ENCODE measurements at places on chromosomes 7 and 10.

DNA sequence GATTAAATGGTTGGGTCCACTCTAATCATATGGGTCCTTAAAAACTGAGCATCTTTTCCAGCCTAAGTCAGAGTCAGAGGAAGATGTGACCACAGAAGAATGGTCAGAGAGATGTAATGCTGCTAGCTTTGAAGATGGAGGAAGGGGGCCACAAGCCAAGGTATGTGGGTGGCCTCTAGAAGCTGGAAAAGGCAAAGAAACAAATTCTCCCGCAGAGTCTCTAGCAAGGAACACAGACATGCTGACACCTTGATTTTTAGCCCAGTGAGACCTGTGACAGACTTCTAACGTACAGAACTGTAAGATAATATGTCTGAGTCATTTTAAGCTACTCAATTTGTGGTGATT, 1.5 kb upstream of the EXOC6 start:
- no peak for DNase-seq

DNA sequence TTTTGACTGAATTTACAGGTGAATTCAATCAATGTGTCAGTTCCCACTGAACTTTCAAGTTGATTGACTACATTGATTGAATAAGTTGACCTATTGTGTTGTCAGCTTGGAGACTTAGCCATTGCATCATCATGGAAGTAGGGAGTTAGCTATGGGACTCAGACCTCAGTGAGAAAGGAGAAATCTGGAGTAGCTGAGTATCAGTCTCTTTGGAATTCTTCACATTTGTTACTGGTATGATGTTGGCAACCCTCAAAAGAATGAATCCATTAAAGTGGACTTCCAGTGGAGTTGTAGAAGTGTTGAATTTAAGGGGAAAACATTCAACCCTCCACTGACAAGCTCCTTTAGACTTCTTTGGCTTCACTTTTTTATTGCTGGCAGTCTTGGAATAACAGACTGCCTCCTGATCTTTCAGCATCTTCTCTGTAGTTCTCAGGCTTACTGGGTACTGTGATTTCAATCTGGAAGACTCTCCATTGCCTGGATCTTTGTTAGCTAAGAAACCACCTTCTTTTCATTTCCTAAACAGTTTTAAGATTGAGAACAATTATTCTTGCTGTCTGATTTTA, 160.3 kb upstream of the NRP1 start:
- peak; percentile 12 for DNase-seq

DNA sequence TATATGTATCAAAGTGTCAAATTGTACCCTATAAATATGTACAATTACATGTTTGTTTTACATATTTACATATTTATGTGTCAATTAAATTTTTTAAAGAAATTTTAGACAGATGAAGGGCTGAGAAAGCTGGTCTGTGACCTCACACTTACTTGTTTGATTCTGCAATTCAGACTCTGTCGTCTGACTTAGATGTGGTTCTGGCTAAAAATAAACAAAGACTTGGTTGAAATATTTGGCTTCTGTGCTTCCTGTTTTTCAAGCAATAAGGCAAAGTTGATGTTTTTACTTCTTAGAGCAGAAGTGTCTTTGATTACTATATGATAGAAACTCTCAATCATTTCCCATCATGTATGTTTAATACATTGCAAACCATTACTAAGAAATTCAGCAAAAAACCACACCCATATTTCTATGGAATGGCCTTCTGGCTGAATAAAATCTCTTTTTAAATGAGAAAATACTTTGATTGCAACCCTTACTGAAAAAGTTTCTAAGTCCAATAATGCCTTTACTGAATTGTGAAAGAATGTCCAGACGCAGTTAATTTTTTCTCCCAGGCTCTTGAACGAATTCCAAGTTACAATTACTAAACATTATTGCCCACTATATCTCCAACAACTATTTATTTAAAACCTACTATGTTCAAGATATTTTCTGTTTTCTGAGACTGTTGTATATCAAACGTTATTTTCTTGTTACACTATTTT, 59.5 kb upstream of the PRKG1 start:
- DNase-seq = no peak

- DNase-seq = no peak
Observed at GRCh38 chr10:1550291-1550595, 187.1 kb downstream of the ADARB2 start.

DNA sequence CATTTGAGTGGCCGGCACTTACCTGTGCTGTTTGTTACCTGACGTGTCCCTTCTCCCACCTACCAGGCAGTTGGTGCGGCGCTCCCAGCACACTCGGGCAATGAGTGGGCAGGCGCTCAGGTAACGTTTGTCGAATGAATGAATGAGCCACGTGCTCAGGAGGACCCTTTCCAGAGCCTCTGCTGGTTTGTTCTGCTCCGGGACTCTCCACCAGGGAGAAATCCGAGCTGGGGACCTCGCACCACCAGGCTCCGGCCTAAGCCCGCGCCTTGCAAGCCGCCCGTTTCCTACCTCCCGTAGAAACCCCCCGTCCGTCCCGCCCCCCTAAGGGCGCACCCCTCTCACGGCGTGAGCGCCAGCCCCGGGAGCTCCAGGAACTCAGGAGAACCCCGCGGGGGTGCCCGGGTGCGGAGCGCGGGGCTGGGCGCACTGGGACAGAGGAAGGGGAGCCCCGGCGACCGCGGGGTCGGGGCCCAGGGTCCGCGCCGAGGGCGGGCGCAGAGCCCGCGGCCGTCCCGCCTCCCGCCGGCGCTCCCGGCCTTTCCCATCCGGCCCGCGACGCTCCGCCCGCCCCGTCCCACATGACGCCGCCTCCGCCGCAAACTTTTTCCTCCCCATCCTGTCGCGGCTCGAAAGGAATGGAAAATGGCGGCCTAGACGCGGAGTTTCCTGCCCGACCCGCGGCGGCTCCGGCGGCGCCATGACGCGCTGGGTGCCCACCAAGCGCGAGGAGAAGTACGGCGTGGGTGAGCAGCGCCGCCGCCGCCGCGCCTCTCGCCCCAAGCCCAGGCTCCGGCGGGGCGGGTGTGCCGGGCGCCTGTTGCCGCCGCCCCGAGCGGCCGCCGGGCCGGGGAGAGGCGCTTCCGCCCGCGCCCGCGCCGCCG, at the start of gene DOCK1:
Gene DOCK1, plus strand, starts transcription at position 611 of the 884 bp plus-strand sequence. Its CDS starts 90 bp downstream, at position 701.
- peak; percentile 89 for DNase-seq

DNA sequence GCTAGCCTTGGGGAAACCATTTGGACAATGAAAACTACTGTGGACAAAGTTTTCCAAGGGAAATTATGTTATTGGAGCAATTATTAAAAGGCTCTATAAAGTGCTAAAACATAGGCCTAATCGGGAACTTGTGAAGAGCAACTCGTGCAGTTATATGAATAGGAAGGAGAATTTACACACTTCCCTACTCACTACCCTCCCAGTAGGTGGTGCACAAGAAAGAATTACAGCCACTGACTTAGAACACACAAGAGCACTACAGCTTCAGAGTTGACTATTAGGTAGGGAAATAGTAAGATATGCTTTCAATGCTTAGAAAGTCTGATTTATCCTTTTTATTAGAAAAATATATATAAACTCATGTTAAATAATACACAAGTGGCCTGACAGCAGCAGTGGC, 47.2 kb downstream of the GSAP start:
- DNase-seq = no peak

- no peak for DNase-seq
Observed at GRCh38 chr10:29569795-29570194, 65.0 kb downstream of the SVIL start.

DNA sequence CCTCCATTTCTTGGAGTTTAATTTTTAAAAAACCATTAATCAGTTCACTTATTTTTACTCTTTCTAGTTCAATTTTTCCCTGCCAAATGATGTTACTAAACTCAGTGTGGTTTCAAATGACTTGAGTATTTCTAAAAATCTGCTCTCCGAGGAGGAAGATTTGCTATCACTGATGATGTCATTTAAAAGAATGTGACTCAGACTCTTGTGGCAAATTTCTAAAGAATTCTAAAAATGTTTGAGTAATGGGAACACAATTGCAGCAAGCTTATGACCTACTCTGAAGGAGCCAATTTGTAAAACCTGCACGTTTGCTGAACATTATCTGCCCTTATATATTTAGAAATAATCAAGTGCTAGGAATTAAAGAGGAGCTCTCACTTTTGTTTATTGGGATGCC, 88.6 kb downstream of the SPAG6 start:
- DNase-seq = no peak

DNA sequence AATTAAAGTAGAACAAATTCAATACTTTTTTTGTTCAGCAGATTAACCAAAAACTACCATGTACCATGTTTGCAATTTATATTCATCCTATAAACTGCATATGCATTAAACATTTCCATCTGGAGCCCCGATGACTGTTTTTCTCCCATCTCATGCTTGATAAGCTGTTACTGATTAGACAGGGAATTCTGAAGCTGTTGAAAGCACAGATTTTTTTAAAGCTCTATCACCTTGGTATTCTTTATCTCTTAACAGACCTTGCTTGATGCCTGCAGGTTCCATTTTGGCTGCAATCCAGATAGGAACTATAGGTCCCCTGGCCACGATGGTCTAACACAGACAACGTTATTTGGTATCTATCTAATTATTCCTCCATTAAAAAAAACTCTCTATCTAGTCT, 961.7 kb downstream of the CNTNAP2 start:
- DNase-seq = no peak

GRCh38 chr10:106338486-106338885, 826.0 kb downstream of the SORCS1 start:
- DNase-seq = no peak

GRCh38 chr10:124688889-124689670, 55.1 kb downstream of the FAM53B start:
- DNase-seq = no peak

DNA sequence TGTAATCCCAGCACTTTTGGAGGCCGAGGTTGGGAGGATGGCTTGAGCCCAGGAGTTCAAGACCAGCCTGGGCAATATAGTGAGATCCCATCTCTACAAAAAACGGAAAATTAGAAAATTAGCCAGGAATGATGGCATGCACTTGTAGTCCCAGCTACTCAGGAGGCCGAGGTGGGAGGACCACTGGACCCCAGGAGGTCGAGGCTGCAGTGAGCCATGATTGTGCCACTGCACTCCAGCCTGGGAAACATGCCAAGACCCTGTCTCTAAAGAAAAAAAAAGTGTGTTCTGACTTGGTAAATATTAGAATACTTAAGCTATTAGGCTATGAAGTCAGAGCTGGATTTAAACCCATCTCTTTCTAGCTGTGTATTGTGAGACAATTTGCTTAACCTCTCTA, 81.0 kb upstream of the KAT6B start:
- no peak for DNase-seq

GRCh38 chr7:2864204-2864985, 20.3 kb upstream of the GNA12 start:
- no peak for DNase-seq

DNA sequence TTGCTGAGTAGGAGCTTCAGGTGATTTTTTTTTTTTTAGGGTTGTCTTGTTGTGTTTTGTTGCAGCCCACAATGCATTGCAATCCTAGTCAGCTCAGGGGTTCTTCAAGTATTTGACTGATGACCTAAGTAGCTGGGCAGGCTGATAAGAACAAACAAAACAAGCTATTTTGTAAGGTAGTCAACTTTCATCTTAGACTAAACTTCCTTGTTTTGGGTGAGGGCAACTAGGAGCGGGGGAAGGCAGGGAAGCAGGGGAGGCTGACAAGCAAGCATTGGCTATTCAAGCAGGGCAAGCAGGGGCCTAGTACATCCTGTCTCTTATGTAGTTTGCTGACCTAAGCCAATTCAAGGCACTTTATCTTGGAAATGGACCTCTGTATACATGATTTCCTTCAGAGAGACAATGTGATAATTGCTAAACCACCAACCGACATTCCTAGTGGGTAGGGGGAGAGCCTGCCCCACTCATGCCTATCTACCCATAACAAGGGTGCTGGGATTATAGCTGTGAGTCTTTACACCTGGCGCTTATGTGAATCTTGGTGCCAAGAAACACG, 163.3 kb upstream of the PRKCQ start:
- DNase-seq = no peak

- no peak for DNase-seq
Observed at GRCh38 chr10:28942012-28942411, 264.7 kb downstream of the BAMBI start.

- no peak for DNase-seq
Observed at GRCh38 chr7:149569726-149570422, 72.3 kb upstream of the ZNF746 start.

DNA sequence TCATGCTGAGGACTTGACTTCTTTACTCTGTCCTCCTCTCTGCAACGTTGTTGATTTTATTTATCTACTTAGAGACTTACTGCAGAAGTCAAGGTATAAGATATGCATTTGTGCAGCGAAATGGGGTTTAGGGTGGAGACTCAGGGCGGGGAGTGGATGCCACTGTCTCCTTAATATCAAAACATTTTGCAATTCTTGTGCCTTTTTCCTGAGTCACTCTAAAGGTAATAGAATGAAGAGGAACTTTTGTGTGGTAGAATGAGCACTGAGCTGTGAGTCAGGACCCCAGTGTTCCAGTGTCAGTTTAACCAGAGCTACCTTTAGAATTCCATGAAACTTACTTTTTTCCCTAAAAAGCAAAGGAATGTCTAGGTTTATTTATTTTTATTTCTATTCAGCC, 78.2 kb downstream of the VTI1A start:
- no peak for DNase-seq

- no peak for DNase-seq
Observed at GRCh38 chr7:85525676-85526075, 338.8 kb upstream of the SEMA3D start.

GRCh38 chr10:716821-717220, 27.4 kb upstream of the DIP2C start:
- DNase-seq = no peak

GRCh38 chr7:151254316-151254715, 5.8 kb upstream of the SMARCD3 start:
- DNase-seq = no peak

DNA sequence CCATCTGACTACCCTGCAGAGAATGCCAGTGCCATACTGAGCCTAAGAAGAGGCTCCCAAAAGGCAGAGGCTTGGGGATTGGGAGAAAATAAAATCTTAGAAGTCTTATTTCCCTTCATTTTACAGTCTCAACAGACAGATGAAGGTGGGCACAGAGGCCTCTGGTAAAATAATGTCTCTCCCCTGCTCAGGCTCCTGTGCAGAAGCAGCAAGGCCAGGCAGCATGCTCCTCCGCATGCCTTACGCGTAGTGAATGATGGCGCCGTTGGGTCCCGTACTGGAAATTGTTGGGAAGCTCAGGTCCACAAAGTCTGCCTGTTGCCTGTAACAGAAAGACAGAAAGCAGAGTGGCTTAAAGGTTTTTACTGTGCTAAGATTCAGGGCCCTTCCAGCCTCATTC, 45.8 kb downstream of the XPNPEP1 start:
- no peak for DNase-seq

DNA sequence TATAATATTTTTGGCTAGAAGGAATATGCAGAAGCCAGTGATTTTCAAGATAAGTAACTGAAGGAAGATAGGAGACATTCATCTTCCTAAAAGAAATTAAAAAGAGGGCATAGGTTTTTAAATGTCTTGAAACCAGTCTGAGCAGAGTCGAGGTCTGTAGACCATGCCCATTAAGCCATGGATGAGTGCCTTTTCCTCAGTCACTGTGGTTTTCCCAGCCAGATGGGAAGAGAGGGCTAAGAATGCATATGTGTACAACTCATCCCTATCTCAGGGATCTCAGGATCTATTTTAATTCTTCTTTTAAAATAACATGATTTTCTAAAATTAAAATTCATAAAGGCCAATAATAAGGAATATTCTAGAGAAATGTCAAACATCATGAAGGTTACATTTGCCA, 112.8 kb downstream of the PPP1R3A start:
- no peak for DNase-seq

- DNase-seq = no peak
Observed at GRCh38 chr7:45159296-45159695, 1.7 kb downstream of the RAMP3 start.

GRCh38 chr7:112596260-112596659, 115.5 kb downstream of the LSMEM1 start:
- DNase-seq = no peak
